Iris pigment epithelial cell (primary cell): ENCODE measurements at places on chromosomes 5 and 9.

GRCh38 chr9:99253772-99254431, 31.8 kb downstream of the SEC61B start:
- no peak for DNase-seq

- DNase-seq: peak; percentile 33
These were observed 158.1 kb downstream of the C9orf152 start for GRCh38 chr9:110049699-110050450.

- no peak for DNase-seq
These were observed 630.1 kb downstream of the IRX1 start for GRCh38 chr5:4225741-4226140.

DNA sequence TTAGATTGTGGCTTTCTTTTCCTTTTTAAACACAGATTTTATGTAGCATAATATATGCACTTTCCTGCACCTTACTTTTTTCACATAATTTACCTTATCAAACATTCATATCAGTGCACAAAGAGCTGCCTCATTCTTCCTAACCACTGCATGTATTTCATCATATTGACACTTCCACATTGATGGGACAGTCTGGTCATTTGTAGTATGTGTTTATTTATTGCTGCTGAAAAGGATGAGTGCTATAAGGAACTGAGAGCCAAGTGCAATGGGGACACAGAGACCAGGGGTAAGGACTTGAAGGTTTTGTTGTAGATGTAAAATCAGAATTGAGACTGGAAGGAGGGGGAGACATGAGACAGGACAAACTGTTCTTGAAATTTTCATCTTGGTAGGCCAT, 193.8 kb downstream of the SMARCA2 start:
- no peak for DNase-seq

DNA sequence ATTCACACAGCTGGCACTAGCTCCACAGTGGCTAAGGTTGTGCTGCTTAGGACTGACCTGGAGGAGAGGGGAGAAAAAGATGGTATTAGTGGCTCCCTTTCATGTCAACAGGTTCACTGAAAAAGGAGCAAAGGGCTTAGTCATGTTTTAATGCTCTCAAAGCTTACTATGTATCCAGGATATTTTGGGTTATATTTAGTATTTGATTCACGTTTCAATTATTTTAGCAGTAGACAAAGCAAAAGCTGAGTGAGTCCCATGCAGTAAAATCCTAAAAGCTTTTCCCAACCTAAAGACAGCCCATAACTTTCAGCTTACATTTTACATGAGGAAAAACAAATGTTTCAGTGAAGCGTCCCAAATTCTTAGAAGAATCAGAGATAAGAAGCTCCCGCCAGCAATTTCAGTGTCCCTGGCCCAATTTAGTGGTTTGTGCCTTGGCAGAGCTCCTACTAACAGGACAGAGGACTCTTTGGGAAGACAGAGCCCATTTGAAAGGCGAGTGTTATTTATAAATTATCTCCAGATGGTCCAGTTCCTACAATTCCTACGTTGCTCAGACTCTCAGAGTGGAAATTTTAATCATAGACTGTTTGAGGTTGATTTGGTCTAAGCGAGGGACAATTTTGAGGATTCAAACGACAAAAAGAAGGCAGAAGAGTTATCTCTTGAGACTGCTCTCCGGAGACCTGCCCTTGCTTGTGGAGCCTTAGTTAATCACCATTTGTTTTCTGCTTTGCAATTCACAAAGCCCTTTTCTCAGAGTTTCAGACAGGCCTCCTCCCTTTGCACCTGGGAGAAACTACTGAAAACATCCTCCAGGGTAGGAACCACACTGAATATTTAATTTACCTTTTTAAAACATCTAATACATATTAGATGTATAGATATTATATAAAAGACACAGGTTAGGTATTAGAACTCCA, 225.0 kb upstream of the ANKRD55 start:
- no peak for DNase-seq

GRCh38 chr5:53607886-53608285, 47.4 kb downstream of the NDUFS4 start:
- peak; percentile 17 for DNase-seq

DNA sequence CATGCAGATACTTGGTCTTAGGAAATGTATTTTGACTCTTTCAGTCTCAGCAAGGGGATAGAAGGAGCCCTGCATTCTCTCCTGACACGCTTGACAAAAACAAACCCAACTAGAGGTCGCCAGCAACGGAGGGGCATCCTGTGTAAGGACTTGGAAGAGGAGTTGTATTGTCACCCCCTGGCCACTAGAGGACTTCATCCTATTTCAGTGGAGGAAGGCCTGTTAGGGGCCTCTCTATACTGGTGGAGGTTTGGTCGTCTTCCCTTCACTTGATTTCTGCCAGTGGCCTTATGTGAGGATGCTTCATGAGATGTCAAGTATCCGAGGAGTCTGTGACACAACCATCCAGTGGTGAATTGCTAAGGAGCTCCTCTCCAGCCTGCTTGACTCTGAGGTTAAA, 122.8 kb upstream of the STC2 start:
- DNase-seq: peak; percentile 33
